ENCODE measurements at places on chromosomes 12 and 14.

DNA sequence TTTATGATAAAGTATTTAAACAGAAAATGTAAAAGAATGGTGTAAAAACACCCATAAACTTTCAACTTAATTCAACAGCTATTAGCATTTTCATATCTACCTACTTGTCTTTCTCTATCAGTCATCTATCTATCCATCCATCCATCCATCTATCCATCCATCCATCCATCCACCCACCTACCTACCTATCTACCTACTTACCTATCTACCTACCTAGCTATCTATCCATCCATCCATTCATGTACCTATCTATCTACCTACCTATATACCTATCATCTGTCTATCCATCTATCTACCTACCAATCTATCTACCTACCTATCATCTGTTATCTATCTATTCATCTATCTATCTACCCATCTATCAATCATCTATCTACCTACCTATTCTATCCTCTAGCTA lies 8.5 kb downstream of the NOS1 start:
- DNase-seq, result no peak

DNA sequence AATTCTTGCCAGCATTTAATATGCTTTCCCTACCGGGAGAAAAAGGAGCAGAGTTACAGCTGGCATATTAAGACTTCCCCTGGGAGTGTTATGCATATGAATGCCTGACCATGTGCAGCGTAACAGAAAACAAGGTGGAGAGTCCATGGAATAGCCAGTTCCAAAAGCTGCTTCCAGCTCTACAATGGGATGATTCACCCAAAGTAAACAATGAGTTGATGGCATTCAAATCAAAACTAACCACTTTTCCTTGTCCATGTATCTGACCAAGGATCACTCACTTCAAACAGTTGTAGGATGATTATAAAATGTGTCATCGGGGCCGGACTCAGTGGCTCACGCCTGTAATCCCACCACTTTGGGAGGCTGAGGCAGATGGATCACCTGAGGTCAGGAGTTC lies 48.1 kb upstream of the BICDL1 start:
- no peak for DNase-seq

DNA sequence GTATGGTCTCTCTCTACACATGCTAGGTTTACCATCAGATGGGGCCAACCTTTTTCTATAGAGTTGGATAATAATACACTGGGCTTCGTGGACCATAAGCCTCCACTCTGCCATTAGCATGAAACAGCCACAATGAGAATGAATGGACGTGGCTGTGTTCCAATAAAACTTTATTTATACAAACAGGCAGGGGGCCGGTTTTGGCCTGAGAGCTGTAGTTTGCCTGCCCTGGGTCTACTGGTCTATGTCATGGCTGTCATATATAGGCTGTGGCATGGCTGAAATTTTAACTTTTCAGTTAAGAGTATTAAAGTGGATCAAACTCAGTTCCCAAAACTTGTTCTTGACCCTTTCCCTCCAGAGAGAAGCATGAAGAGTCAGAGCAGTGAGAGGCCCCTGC lies 120.3 kb upstream of the MYL2 start:
- DNase-seq, result no peak

DNA sequence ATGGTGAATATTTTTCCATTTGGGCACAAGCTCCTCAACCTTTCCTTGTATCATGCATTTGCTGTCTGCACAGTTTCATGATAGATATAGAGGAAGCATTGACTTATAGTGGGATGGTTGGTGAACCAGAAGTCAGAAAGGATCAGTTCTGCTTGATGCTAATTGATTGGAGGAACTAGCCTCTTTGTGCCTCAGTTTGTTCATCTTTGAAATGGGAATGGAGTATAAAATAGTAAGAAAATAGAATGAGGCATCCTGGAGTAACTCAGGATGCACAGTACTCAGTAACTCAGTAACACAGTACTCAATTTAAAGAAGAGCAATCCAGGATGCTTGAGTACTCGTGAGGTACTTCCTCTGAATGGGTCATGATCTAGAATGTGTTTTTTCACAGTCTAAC lies 109.5 kb downstream of the UNC79 start:
- no peak for DNase-seq
